Right atrium auricular region (tissue), 2 donors: ENCODE measurements at places on chromosomes 2 and 18. TPM values are rescaled to one million over a fixed set of nuclear protein-coding genes. Genes with fewer than 3 reads are reported as not detected.

- DNase-seq = peak; percentile 59
Observed at GRCh38 chr2:109351164-109351756, 222.3 kb downstream of the SH3RF3 start.

- no peak for DNase-seq
Observed at GRCh38 chr2:2580341-2580740, 249.3 kb upstream of the MYT1L start.

PIGN gene
- total RNA-seq = 10.8 TPM

FER1L5 gene
- not detected for total RNA-seq

- no peak for DNase-seq
Observed at GRCh38 chr2:70496819-70497218, 56.8 kb downstream of the TGFA start.

DNA sequence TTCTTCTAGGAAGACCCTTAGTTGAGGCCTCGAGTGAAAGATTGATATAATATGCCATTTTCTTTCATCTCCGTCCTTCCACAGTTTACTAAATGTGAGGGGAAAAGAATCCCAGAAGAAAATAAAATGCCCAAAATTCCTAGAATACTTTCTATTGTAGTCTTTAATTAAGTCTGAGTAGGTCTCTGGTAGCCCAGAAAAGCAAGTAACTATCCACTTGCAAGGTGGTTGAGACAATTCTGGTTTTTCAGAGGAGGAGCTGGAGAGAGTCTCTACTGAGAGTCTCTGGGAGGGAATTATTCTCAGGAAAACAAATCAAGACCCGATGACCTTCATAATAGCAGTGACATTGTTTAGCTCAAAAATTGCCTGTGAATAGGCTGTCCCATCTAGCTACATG is 63.9 kb upstream of the TTC39C start:
- DNase-seq = no peak

- DNase-seq = no peak
Observed at GRCh38 chr2:157087373-157088002, 170.0 kb upstream of the GALNT5 start.

CDCA7 gene
- not detected for total RNA-seq

PRKAG3 gene
- total RNA-seq = 0.19 TPM

TEX44 gene
- total RNA-seq = not detected

DNA sequence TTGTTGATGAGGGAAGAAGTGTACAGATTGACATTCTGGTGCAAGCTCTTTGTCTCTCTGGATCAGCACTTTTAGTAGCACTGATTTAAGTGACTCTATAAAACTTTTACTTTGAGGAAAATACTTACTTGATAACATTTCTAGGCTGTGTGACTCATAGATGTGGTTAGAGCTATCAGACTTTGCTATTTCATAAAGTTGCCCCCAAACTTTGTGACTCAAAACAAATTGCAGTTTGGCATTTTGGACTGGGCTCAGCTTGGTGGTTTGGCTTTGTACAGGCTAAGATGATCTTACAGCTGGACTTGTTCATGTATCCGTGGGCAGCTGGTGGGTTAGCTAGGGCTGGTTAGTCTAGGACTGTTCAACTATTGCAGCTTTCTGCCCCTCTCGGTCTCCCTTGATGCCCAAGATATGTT is 42.1 kb upstream of the GLS start:
- no peak for DNase-seq

DNA sequence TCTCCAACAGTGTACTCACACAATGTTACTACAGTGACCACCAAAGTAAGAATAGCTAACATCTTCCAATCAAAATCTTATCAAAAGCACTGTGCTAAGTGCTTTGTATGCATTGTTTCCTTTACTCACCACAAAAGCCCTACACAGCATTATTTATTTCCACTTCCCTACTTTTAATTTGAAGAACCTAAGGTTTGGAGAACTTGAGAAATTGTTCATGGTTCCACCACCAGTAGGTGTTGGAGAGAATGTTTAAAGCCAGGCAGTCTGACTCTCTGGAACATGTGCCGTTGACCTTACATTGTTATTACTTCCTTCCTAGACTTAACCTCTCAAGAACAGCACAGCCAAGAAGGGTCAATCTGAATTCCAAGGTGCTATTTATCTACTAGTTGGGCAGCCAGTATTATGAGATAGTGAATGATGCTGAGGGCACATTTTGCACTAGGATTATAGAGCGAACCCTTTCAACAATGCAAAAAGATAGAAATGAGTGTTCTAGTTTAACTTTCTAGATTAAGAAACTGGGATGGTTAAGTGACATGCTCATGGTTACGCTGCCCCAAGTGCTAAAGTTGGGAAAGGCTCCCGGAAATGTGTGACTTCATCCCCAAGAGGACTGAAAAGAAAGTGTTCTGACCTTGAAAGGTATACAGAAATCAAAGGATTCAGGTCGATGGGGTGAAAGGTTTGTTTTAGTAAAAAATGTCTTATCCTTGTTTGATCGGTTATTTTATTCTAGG is 55.2 kb upstream of the FAM136A start:
- no peak for DNase-seq

MYO7B gene
- total RNA-seq = 0.52 TPM

- no peak for DNase-seq
Observed at GRCh38 chr2:129297430-129297829, 682.0 kb upstream of the RAB6C start.

DNA sequence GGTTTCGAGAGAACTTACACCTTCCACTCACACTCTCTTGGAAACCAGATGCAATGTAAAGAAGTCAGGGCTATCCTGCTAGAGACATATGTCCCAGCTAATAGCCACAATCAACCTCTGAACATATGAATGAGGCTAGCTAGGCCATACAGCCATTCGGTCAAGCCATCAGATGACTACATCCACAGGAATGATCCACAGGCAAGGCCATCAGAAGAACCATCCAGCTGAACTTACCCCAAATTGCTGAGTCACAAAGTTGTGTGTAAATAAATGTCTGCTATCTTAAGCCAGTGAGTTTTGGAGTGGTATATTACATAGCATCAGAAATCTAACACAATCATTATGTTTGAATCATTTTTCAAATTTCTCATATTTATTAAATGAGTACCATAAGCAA is 5.2 kb upstream of the SPAST start:
- DNase-seq = no peak

ANKRD30BL gene
- not detected for total RNA-seq

GRCh38 chr2:41932241-41933045 is 115.4 kb upstream of the PKDCC start:
- peak; percentile 96 for DNase-seq

HOXD12 gene
- not detected for total RNA-seq

GRCh38 chr18:24168496-24168895 is 29.6 kb downstream of the CABYR start:
- DNase-seq = no peak

- peak; percentile 59 for DNase-seq
Observed at GRCh38 chr2:121287146-121287798, 2.3 kb upstream of the TFCP2L1 start.

- DNase-seq = no peak
Observed at GRCh38 chr2:44424211-44424610, 62.5 kb downstream of the CAMKMT start.

DNA sequence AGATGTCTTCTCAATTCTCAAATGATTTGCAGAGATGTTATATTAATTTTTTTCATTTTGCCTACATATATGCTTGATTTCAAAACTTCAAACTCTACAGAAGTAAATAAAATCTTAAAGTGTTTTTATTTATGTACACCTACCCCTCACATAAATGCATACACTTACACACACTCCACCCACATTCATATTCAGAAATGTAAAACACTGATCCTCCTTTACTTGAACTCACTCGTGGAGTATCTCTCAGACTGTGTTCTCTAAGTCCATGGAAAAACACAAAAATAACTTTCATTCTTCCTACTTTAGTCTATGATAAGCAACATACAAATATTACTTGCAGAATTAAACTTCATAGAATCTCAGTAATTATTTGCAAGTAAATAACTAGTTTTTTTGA is 209.1 kb upstream of the RBMS1 start:
- DNase-seq = no peak

COPS9 gene
- 232 TPM for total RNA-seq

- no peak for DNase-seq
Observed at GRCh38 chr18:24762511-24762910, 302.1 kb downstream of the HRH4 start.

DNA sequence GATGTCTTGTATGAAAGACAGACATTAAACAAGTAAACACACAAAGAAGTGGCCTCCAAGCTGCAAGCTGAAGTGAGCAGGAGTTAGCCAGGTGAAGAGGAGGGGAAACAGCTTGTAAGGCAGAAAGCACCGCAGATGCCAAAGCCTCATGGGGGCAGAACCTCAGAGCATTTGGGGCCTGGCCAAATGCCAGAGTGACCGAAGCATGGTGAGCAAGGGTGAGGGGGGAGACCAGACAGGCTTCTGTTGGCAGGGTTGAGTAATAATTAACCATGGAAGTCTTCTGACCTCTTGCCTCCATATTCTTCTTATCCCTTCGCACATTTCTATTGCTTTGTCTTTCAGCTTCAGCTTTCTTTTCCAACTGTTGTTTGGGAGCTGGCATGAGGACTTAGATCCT is 5.6 kb downstream of the QPCT start:
- no peak for DNase-seq

PSMA8 gene
- not detected for total RNA-seq

DNA sequence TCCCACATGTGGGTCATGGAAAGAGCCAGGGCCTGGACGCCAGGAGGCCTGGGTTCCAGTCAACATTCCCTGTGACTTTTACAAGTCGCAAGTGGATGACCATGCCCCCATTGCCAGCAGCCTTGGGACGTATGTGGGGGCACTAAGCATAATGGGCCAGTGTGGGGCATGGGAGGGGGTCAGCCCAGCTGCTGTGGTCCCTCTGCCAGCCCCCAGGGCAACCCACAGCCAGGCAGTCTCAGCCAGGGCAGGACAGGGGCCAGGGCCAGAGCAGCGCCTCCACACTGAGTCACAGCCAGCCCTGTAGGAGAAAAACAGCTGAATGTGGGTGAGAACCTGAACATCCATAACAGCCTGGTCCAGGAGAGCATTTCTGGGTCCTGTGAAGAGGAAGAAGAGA is 173.2 kb downstream of the GFPT1 start:
- DNase-seq = no peak

SCN9A gene
- total RNA-seq = 1.1 TPM

- DNase-seq = no peak
Observed at GRCh38 chr2:223635080-223635479, 32.9 kb upstream of the SCG2 start.

DCDC2C gene
- not detected for total RNA-seq

ALPG gene
- total RNA-seq = not detected

- no peak for DNase-seq
Observed at GRCh38 chr2:119592436-119592835, 48.2 kb downstream of the CFAP221 start.

PLCL1 gene
- 32.0 TPM for total RNA-seq

DNA sequence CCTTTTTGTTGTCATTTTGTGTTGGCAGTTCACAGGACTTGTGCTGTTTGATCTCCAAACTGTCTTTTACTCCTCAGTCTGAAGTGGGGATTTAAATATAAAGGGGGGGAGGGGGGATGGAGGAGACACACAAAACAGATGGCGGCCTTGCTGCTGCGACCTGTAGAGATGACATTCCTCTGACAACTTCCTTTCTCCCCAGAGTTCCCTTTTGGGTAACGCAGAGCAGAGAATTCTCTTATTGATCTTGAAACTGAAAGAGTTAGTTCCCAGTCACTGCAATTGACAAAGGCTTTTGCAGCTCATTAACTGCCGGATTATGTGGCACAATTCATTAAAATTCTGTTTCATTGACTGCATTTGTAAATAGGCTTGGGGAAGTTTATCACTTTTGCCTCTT is 279.3 kb downstream of the TSN start:
- DNase-seq = no peak

GRCh38 chr18:6397931-6398566 is 16.7 kb downstream of the L3MBTL4 start:
- no peak for DNase-seq

DNA sequence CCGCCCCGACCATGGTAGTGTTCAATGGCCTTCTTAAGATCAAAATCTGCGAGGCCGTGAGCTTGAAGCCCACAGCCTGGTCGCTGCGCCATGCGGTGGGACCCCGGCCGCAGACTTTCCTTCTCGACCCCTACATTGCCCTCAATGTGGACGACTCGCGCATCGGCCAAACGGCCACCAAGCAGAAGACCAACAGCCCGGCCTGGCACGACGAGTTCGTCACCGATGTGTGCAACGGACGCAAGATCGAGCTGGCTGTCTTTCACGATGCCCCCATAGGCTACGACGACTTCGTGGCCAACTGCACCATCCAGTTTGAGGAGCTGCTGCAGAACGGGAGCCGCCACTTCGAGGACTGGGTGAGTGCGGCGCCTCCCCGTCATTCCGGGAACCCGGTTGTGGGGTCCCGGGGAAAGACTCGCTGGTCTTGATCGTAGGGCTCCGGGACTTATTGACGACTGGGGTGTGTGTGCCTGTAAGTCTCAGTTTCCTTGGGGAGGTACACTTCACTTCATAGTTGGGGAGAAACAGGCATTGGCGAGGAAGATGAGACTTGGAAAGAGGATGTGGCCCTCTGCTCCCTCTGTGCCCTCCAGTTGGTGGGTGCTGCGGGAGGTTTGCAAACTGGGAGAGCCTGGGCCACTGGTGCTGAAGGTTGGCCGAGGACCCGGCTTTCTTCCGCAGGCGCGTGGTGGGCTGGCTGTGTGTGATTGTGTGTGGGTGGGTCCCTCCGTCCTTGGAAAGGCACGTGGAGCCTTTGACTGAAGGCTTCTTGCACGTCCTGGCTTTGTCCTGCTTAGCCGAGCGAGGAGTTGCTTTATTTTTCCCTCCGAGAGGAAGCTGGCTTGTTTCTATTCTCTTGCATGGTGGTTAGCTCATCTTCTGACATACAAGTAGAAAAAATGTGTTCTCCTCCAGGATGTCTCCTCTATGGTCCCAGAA is 886 bp downstream of the PRKCE start:
- DNase-seq = peak; percentile 67

DNA sequence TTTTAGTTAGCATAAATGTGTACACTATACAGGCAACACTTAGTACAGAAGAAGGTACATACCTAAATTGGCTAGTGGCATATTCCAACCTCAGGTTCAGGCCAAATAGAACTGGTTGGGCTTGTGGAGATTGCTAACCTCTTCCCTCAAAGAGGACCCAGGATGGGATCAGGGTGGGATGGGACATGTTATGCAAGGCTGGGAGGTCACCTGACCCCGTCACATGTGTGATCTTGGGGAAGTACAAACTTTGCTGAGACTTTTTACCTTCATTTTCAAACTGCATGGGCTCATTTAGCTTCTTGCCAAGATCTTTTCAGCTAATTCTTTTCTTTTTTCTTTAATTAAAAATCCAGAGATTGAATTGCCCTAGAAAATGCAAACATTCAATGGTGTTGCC is 36.9 kb downstream of the TMEM17 start:
- peak; percentile 54 for DNase-seq

DNA sequence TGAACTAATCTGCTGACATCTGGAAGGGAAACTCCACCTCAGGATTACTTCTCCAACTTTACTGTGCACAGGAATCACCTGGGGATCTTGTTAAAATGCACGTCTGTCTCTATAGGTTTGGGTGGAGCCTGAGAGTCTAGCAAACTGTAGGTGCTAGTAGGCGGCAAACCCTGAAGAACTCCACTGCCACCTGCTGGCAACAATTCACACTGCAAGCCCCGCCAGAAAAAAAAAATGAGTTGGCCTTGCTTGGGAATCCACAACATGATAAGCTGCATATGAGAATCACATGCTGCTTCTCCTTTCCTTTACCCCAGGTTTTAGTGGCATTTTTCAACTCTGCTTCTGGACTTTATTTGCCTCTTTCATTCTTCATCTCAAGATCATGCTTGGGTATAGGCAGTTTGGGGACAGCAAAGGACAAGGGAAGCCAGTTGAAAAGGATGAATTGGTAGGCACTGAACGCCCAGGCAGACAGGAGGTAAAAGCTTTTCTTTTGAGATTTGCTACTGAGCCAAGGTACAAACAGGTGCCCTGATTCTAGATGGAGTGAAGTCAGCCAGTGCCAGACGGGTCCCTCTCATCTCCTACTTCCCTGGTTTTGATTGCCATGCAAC is 88.8 kb downstream of the VIT start:
- DNase-seq = peak; percentile 73

KLHL41 gene
- total RNA-seq = 44.0 TPM
